Fibroblast of lung (primary cell): ENCODE measurements at places on chromosomes 6 and 20.

DNA sequence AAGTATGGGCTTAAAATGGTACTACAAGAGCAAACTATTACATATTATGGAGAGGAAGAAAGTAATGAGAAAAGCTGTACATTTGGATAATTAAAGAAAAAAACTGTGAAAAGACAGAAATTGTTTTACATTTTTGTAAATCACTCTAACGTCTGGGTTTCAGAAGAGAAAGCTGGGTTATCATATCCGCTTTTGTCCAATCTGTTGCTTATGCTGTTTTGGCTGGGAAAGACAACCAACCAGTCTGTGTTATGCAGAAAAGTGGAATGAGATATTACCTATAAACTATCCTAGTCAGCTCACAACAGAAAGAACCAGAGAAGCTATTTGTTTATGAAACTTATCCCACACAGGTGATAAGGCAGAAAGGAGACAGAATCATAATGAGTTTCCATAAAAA lies 32.4 kb downstream of the REV3L start:
- DNase-seq, result no peak

- DNase-seq, result no peak
Observed at GRCh38 chr20:57708694-57709673, 831 bp downstream of the PMEPA1 start.

- DNase-seq, result no peak
Observed at GRCh38 chr20:50562262-50562701, 52.1 kb downstream of the PTPN1 start.

- no peak for DNase-seq
Observed at GRCh38 chr20:45863543-45864470, 6.4 kb downstream of the ZSWIM3 start.

DNA sequence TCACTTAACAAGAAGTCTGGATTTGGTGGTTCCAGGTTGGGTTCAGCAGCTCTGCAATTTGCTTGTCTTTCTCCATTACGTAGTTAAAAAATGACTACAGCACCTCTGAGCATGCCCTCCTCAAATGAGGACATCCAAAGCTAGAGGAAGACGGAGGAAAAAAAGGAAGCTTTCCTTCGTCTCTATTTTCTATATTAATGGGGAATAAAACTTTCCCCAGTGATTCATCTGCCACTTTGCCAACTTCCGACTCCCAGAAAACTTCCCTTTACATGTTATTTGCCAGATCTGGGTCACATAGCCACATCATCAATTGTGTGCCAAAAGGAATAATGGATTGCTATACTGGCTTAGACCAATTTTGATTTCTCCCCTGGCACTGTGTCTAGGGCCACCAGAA lies 69.5 kb downstream of the ZFAND3 start:
- DNase-seq, result peak; percentile 35

GRCh38 chr20:2610326-2610725 lies 42.1 kb upstream of the NOP56 start:
- no peak for DNase-seq

- DNase-seq, result no peak
Observed at GRCh38 chr6:80357674-80358073, 251.2 kb downstream of the BCKDHB start.

DNA sequence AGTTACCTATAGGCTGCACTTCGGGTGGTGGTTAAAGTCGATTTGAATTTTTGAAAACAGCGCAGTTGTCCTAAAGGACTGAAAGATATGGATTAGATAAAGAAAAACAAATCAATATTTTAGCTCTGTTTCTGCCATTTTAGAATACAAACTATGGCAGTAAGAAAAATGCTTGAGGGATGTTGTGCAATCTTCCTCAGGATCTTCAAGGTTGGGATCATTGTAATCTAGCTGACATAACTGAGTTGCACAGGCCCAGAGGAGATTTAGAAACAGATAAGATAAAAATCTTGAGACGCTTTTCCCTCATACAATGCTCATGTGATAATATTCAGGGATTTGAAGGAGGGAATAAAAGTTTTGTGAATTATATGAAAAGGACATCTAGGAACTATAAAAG lies 926 bp downstream of the PEX3 start:
- no peak for DNase-seq

DNA sequence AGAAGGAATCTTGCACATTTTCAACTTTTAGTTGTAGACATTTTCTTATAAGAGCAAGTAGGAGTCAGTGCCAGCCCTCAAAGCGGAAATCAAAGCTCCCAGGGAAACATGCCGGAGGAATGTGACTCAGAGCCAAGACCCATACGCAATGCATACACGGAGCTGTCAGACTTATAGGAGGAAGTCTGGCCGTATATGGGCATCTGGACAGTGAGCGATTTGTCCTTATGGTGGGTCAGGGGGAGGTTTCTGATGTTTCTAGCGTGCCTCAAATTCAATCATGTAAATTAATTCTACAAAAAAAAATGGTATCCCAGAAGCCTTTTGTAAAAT lies 3.6 kb upstream of the CCN2 start:
- DNase-seq, result peak; percentile 99

DNA sequence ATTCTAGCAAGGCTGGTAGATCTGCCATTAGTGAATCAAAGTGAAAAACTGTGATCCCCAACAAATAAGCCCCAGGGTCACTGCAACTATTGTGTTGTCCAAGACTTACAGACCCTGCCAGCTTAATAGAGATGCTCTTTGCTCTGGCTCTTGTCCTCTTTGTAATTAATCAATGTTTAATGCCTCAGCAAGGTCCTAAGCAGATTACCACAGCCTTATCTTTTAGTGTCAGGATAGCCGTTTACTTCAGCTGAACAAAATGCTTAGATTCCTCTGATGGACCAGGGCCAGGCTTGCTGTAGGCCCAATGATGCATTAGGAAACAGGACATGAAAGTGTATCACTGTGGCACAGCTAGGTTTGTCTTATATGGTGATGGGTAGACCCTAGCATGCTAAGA lies 353.3 kb downstream of the HACE1 start:
- DNase-seq, result no peak

DNA sequence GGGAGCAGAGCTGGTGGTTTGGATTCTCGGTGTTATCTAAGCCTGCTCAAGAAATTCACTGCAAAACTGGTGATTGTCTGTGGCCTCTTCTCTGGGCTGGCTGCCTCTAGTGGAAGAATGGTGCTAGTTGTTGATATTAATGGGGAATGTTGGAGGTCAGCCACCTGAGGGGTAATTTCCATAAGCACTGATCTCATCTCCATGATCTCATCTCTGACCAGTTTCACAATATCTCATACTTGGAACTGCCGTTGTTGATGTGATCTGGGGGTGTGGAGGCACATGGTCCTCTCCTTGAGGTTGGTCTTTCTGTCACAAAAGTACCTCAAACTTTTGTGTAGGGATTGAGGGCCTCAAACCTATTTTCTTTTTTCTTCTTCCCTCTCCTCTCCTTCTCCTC lies 102.6 kb downstream of the CD109 start:
- DNase-seq, result peak; percentile 96

DNA sequence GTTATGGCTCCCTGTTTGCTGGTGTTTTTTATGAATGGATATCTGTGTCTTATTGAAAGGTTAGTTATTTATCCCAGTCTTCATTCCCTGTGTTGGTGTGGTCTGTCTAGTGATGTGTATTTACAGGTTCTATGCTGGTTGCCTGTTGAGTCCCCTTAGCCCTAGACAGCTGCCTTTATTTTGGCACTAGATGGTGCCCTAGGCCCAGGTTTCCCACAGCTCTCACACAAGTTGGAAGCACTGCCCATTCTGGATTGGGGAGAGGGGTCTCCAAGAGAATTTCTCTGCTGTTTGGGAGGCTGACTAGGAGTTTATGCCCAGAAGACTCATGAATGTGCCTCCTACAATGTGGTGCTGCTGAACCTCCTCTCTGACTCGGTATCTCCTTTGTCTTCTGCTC lies 12.4 kb downstream of the GRM1 start:
- no peak for DNase-seq

GRCh38 chr20:59360934-59361333 lies 60.5 kb downstream of the EDN3 start:
- no peak for DNase-seq

DNA sequence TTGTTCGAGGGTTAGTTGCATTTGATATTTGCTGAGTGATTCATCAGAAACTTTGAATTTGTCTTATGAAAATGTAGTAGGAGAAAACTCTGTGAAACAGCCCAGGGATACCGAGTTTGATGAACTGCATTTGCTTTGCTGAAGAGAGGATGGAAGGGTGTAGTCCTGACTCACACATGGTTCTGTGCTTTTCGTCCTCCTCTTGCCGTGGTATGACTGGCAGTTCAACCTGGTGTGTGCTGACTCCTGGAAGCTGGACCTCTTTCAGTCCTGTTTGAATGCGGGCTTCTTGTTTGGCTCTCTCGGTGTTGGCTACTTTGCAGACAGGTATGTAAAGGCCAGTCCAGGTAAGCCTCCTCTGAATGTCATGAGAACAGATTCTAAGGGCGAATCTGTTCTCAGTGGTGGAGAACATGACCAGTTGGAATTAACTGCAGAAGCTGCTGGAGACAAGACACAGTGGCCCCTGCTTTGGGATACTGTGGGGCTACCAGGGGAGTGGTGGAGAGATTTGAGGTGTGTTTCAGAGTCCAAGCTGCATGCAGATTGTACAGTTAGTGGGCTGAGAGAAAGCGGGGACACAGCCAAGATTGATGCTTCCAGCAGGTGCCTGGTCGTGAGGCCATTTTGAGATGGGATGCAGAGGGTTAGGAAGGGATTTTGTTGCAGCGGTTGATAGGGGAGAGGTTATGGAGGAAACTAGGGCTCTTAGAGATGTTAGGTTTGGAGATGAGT lies 8.4 kb downstream of the SLC22A1 start:
- DNase-seq, result no peak

DNA sequence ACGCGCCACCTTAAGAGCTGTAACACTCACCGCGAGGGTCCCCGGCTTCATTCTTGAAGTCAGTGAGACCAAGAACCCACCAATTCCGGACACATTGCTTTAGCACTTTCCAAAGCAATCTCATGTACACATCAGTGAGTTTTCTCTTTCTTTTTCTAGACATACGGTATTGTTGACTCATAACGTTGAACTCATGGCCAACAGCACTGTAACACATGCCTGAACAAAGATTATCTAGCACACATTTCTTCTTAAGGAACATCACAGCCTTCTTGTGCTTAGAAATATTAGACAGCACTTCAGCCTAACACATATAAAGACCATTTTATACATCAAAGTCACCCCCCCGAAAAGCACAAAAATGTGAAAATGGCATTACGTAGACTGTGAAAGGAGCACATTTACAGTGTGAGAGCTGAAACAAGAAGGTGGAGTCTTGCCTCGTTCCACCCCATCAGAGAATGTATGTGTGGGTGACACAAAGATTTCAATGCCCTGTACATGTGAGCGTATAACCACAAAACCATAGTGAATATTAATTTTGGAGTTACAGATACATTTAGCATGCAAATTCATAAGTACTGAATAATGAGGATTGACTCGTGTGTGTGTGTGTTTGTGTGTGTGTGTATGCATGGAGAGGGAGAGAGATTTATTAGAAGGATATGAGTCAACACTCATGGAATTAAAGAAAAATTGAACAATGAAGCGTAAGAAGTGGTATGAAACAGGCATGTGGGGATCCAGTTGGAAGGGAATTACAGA lies 134.1 kb downstream of the FAM83B start:
- DNase-seq, result peak; percentile 98

GRCh38 chr6:104952911-104953399 lies 4.0 kb upstream of the LIN28B start:
- no peak for DNase-seq
